ENCODE measurements at places on chromosomes 3 and 15. TPM values are rescaled to one million over a fixed set of nuclear protein-coding genes. Genes with fewer than 3 reads are reported as not detected.

Gene ALG1L2
- not detected for total RNA-seq

Gene TMEM40
- total RNA-seq, result 5.3 TPM

Gene SI
- not detected for total RNA-seq

Gene UROC1
- total RNA-seq, result not detected

Gene KBTBD12
- total RNA-seq, result 0.46 TPM

Gene TPRA1
- 40.6 TPM for total RNA-seq

Gene EAF2
- total RNA-seq, result 6.3 TPM

Gene C3orf70
- total RNA-seq, result 1.7 TPM

Gene SLC24A5
- total RNA-seq, result 0.83 TPM

Gene ZCWPW2
- 1.1 TPM for total RNA-seq

Gene C2CD4A
- not detected for total RNA-seq

Gene CTXN2
- not detected for total RNA-seq

Gene THSD4
- 23.0 TPM for total RNA-seq

Gene SH2D7
- total RNA-seq, result 0.09 TPM

Gene ALDH1L1
- total RNA-seq, result 3.2 TPM

Gene CRYGS
- 2.9 TPM for total RNA-seq

Gene CDHR4
- 0.66 TPM for total RNA-seq

Gene NUP210
- 21.3 TPM for total RNA-seq

Gene KY
- total RNA-seq, result 2.1 TPM

Gene GUCA1C
- not detected for total RNA-seq

Gene SPSB4
- total RNA-seq, result not detected

Gene EHHADH
- 13.1 TPM for total RNA-seq

Gene PRR20G
- not detected for total RNA-seq

Gene BHLHE40
- 129 TPM for total RNA-seq

Gene IGDCC3
- not detected for total RNA-seq

Gene SQOR
- total RNA-seq, result 108 TPM

Gene COL7A1
- 2.7 TPM for total RNA-seq

Gene PSTPIP1
- total RNA-seq, result 21.9 TPM

Gene MUC20
- total RNA-seq, result 10.1 TPM

Gene A4GNT
- not detected for total RNA-seq

Gene NEK10
- 0.29 TPM for total RNA-seq

Gene MST1R
- total RNA-seq, result 97.4 TPM

Gene NECTIN3
- 6.3 TPM for total RNA-seq

Gene OR5K4
- not detected for total RNA-seq

Gene PPP1R14D
- 3.3 TPM for total RNA-seq

Gene GABRB3
- 1.5 TPM for total RNA-seq

Gene PAQR5
- total RNA-seq, result 21.7 TPM

Gene IMPG2
- total RNA-seq, result not detected

Measured in upper lobe of left lung (tissue), 6 donors.